Left forelimb (tissue), 1 donor: ENCODE measurements at places on chromosomes 13 and 19.
A peak's percentile ranks its signal among the peaks of the same experiment; 100 is the strongest.

DNA sequence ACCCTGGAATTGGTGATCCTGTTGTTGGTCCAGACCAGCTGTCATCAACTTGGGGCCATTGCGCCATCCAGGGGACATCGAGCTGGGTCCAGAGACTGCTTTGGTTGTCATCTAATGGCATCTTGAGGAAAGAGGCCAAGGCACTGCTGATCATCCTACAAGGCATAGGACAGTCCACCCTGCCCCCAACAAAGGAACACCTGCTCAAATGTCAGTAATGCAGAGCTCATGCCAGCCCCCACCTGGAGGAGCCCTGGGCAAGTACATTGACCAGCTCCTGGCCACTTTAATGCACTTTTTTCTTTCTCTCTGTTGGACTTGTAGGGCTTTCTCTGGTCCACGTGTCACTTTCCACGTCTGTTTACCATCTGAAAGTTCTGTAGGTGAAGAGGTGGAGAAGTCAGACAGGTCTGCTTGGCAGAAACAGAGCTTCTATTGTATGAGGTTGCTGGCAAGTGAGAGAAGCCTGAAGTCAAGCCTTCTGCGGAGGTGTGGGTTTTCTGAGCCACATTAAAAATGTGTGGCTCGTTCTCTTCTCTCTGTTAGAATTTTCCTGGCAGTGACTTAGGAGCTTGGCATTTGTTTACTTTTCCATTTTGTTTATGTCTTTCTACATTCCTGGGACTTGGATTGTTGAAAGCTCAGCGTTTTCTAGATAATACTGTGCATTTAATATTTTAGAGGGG lies 124.0 kb upstream of the RNF113B start:
- no peak for DNase-seq

- no peak for DNase-seq
Measured at GRCh38 chr13:75220238-75220542, 261.8 kb downstream of the TBC1D4 start.

DNA sequence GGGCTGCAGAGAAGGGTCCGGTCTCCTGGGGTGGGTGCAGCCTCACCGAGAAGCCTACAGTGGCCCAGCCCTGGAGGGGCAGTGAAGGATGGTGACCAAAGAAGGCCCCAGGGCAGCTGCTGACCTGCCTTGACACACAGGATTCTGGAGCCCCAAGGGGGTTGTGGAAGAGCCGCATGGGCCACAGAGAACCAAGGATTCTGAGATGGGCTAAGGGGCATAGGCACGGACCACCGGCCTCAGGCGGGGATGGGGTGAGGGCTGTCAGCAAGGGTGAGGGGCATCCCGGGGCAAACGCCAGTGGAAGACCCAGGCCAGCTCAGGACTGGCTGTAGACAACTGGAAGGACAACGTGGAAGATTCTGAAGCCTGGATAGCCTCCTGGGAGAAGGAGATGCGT lies 151.6 kb downstream of the TEX29 start:
- no peak for DNase-seq

GRCh38 chr13:99354371-99354951 lies 47.3 kb upstream of the GPR183 start:
- no peak for DNase-seq

GRCh38 chr19:46787331-46788261 lies 798 bp downstream of the SLC1A5 start:
- peak; percentile 72 for DNase-seq

DNA sequence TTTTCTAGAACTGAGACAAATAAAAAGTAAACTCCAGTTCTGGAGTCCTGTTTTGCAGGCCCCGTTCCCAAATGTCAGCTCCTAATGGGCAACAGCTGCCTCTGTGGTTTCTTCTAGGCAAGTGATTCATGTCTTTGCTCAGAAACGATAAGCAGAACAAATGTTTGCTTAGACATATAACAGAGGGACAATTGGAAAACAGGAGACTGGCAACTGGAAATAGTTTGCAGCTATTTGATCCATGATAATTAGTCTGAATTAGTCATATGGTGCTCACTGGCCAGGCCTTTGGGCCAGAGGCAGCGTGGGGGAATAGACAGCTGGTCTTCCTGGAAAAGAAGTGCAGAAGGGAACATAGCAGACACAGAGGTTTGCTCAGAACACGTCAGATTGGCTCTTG lies 29.2 kb upstream of the TSHZ3 start:
- DNase-seq: no peak
